ENCODE measurements at places on chromosomes 7 and 10.

DNA sequence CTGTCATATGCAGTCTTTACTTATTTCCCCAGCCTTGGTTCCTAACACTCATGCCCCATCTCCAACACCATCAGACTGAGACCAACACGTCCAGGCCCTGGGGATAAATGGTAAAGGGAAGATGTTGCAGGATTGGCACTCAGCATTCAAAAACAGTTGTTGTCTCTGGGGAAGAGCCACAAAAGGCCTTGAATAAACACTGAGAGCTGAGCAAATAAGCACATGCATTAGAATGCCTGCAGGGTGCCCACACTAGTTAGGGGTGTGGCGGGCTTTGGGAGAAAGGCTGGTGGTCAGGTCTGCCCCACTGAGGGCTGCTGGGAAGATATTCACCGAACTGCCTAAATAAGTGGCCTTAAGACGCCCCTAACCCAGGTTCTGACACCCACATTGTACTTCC lies 391.0 kb downstream of the GFRA1 start:
- DNase-seq, result no peak

DNA sequence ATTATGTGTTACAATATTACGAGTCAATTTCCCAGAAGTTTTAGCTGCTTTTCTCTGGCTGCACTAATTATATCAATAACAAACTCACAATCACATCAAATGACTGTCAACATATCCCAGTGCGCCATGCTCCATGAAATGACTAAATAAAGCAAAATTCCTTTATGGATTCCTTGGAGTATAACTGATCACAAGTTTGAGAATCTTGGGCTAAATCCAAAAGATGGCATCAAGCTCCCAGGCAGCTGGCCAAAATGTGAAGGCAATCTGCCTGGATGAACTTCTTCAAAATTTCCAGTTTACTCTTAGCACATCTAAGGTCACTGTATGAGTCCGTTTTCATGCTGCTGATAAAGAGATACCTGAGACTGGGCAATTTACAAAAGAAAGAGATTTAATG lies 210.8 kb downstream of the CCSER2 start:
- DNase-seq, result no peak

DNA sequence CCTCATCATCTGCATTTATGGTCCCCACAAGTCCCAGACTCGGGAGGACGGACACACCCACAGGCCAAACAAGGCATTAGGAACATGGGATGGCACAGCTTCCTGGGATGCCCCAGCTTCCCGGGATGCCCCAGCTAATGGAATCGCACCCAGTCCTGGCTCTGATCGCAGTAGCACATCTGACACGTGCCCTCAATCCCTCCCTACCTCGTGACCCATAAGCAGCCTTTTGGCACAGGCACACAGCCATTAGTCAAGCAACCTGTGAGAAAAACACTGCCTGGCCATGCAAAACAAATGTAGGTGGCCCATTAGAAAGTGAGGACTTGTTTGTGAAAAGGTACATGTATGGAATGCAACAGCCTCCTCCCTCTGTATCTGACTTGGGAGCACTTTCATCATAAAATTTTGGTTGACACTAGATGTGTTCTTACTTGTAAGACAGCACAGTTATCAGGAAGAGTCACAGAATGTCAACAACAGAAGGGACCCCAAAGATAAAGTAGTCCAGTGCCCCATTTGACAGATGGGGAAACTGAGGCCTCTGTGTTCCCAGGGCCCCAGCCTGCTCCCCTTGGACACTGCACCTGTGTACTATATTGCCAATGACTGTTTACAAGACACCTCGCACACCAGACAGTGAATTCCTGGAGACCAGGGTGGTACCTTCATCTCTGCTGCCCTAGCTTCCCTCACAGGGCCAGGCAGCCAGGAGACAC lies 34.4 kb downstream of the DLG5 start:
- DNase-seq, result peak; percentile 68

GRCh38 chr7:108211382-108212201 lies 81.4 kb upstream of the LAMB4 start:
- no peak for DNase-seq

DNA sequence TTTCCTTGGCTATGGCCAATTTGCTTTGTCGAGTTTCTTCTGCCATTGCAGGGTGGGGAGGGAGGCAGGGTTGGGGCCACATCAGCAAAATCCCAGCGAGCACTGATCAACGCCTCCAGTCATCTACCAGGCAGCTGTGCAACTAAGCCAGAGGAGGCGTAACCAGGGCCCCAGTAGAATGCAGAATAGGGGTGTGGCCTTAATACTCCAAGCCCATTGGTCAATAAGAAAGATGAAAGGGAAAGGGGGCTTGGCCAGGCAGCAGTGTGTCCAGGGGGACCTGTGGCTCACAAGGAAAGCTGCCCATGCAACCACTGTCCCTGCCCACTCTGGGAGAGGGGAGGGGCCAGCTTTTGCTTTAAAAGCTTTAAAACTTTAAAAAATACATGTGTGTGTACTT lies 21.5 kb upstream of the GGCT start:
- DNase-seq, result no peak

DNA sequence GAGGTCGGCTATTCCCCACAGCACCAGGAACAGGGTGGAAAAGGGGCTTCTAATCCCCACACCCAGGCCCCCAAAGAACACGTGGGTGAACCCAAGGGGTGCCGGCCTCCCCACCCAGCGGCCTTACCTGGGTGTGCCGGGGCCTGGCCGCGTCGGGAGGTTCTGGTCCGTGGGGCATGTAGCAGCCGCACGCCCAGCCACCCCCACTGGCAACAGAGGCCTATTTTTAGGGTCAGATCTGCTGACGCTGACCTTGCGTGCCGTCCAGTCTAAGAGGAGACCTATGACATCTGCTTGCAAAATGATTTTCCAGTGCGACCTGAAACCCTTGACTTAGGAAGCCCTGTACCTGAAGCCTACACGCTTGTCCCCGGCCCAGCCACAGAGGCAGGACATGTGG lies 38.0 kb upstream of the SAMD8 start:
- DNase-seq, result no peak

GRCh38 chr10:86036544-86036831 lies 330.1 kb downstream of the GRID1 start:
- DNase-seq, result no peak

DNA sequence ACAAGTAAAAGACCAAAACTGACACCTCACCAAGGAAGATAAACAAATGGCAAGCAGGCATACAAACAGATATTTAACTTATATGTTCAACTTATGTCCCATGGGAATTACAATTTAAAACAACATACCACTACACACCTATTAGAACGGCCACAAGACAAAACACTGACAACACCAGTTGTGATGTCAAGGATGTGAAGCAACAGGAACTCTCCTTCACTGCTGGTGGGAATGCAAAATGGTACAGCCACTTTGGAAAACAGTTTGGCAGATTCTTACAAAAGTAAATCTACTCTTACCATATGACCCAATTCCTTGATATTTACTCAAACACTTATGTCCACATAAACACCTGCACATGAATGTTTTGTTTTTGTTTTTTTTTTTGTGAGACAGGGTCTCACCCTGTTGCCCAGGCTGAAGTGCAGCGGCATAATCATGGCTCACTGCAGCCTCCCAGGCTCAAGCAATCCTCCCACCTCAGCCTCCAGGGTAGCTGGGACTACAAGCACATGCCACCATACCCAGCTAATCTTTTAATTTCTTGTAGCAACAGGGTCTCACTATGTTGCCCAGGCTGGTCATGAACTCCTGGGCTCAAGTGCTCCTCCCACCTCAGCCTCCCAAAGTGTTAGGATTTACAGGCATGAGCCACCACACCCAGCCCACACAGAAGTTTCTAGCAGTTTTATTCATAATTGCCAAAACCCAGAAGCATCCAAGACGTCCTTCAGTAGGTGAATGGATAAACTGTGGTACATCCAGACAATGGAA lies 27.3 kb downstream of the HERC4 start:
- DNase-seq, result no peak

- no peak for DNase-seq
Observed at GRCh38 chr10:84054743-84055142, 84.6 kb upstream of the GHITM start.

DNA sequence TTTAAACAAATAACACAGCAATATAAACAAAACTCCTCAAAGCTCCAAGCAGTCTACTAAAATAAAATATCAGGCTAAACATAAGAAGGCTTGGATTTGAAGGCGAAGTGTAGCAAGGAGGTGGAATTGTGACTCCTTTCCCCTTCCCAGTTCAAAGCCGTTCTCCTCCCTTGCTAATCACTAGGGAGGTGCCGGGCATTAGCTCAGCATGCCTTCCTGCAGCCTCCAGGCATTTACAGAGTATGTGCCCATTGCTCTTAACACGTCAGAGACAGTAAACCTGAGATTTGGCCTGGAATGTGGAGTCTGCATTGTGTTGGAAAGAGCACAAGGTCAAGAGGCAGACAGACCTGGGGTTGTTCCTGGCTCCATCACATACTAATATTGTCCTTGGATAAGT lies 15.6 kb downstream of the CNNM1 start:
- no peak for DNase-seq
